Gastrocnemius medialis (tissue), 4 donors: ENCODE measurements at places on chromosomes 11 and 22.

DNA sequence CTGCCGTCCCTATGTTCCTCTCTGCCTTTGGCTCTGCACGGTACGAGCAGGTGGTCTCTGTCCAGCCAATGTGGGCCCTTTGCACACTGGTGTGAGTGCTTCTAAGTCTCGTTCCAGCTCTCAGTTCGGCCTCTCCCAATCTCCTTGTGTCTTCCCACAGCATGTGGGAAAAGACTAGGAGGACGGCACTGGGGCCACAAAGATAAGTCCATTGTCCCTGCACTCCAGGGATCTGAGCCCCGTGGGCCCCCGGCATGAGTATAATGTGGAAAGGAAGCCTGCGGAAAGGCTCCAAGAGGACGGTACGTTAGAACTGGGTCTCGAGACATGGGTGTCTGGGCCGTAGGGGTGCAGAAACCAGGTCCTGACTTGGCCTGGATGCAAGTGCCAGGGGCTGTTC, 16.4 kb downstream of the MYEOV start:
- DNase-seq, result no peak

GRCh38 chr11:10454878-10455631, at the start of gene AMPD3:
TSS of gene AMPD3 (plus strand) at chr11:10455264. CDS start at chr11:10461520, 6,256 bp downstream.
- peak; percentile 96 for DNase-seq

GRCh38 chr11:6328321-6328720, 8.0 kb upstream of the CAVIN3 start:
- DNase-seq, result no peak

DNA sequence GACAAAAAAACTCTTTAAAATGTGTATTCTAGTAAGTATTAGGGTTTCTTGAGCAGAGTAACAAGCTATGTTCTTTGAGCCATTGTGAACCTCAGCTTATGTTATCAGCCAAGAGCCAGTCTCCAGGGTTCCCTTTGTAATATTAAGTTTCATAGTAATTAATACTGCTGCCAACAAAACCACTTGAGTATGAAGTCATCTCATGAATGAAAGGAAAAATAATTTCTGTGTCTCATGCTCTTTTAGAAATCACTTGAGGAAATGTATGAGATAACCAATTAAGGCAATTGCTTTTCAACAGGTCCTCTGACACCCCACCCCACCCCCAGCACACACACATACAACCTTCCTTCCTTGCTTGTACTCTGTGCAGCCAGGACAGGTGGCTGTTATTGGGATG, 59.9 kb downstream of the BBOX1 start:
- DNase-seq, result no peak

DNA sequence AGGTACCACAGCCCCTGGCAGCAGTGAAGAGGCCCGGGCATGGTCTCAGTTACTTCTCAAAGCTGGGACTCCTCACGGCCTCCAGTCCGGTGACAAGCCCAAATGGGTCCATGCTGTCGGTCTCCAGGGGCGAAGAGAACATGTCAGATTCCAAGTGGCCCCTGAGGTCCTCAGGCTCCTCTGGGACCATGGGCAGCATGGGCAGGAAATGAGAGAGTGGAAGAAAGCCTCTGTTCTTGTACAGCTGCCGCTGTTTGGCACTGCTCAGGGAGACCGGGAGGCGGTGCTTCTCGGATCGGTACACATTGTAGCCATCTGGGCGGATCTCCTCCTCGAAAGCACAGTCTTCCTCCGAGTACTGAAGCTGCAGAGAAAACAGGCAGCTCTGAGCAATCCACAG, 4.6 kb downstream of the FGF19 start:
- DNase-seq, result no peak

DNA sequence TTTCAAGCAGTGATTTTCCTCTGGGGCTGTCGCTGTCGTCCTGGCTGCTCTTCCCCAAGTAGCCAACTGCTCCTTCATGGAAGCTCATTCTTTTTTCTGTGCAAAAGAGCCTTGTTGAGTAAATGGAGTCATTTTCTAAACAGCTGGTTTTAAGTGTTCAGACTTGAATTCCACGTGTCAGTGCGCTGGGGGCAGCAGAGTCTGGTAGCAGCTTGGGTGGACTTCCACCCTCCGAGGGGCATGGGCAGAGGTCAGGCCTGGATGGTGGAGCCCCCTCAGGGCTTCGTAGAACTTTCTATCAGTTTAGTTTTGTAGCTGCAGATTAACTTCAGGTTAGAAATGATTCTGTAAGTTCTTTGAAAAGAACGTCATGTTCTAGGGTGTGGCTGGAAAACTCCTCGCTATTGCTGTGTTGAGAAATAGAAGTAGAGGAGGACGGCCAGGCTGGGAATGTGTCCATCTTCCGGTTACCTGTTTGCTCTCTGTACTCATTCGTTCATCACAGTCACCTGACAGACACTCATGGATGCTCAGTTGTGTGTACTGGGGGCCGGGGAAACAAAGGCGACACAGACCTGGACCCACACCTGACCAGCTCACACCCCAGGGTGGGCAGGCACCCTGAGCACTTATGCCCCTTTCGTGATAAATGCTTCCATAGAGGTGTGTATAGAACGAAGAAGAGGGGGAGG, 270.7 kb downstream of the TBC1D22A start:
- no peak for DNase-seq

DNA sequence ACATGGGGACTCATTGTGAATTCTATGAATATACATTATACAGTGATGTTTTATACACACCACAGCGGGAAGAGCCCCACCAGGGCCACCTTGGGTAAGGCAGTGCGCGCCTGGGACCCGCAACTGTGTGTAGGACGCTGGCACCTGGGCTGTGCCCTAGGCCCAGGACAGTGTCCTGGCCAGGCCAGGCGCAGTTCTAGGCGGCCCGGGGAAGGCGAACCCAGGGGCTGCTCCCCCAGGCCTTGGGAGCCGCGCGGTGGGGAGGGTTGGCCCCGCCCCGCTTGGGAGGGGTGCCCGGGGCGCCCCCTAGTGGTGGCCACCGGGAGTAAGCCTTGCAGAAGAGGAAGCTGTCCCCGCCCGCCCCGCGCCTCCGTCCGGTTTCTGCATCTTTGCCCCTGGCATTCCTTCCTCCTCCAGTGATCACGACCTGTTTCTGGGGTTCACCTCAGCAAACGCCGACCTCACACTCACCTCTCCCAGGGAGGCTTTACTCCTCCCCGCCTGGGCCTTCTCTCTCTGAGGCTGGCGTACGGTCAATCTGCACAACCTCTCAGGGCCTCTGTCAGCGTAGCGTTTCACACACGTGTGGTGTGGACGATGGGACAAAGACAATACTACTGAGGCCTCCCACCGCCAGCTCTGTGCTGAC, 9.5 kb upstream of the EHD1 start:
- peak; percentile 59 for DNase-seq

GRCh38 chr11:125284245-125284850, 119.8 kb downstream of the PKNOX2 start:
- no peak for DNase-seq

DNA sequence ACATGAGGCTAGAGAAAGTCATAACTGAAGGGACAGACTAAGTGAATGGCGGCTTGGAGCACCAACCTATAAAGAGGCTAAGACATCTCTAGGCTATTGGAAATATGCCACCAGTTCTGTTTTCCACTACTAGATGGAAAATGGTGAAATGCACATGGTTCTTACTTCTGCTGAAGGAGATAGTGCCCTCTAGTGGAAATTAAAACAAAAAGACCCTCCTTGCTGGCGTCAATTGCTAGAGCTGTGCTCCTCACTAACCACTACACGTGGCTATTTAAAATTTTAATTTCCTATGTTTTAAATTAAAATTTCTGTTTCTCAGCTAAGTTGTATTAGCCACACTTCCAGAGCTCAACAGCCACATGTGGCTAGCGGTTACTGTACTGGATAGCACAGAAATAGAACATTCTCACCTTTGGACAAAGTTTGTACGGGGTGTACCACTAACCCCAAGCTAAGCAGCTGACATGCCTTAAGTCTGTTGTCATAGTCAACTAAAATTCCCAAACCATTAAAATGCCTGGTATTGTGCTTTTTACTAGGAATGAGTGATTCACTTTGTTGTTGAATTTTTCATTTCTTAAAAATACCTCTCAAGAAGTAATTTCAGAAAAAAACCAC, 34.1 kb upstream of the CALCA start:
- no peak for DNase-seq

DNA sequence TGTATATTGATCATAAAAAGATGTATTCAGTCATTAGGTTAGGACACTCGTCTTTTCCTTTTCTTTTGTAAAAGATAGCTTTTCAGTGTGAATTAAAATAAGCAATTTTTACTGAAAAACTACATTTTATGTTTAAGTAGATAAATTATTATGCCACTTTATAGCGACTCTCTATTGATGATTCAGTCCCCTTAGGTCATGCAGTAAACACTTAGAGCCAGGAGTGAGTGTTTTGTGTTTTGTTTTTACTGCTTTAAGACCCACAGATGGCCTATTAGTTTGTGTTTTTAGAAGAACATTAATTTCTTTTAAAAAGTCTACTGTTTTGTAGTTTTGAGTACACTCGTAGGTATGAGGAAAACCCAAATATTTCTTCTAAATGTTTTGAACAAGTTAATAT, 86.6 kb downstream of the YAP1 start:
- no peak for DNase-seq

GRCh38 chr22:25774575-25775026, 32.6 kb downstream of the MYO18B start:
- no peak for DNase-seq

- no peak for DNase-seq
Observed at GRCh38 chr22:20273758-20274181, 5.7 kb upstream of the RTN4R start.

DNA sequence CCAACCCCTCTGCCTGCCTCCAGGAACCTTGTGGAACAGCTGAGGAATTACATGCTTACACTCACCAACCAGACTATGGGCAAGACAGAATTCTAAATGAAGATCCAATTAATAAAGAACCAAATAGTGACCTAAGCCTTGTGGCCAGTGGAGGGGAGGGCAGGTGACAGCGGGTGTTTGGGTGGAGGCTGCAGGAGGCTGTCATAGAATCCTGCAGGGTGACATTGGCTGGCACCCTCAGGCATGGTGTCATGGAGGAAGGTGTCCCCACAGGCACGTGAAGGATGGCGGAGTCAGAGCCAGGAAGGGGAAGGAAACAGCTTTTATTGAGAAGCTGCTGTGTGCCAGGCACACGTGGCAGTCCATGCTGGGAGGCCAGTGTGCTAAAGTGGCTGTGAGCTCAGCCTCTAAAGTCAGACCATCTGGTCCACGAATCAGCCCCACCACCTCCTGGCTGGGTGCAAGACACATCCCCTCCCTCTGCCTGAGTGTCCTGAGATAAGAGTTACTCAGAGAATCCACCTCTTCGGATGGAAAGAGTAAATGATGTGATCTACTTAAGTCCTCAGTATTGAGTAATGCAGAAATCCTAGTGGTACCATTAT, 8.7 kb downstream of the MYO18B start:
- peak; percentile 83 for DNase-seq

GRCh38 chr11:73034777-73035176, 107.3 kb downstream of the FCHSD2 start:
- DNase-seq, result no peak

GRCh38 chr11:115974703-115975102, 470.5 kb upstream of the CADM1 start:
- DNase-seq, result no peak

DNA sequence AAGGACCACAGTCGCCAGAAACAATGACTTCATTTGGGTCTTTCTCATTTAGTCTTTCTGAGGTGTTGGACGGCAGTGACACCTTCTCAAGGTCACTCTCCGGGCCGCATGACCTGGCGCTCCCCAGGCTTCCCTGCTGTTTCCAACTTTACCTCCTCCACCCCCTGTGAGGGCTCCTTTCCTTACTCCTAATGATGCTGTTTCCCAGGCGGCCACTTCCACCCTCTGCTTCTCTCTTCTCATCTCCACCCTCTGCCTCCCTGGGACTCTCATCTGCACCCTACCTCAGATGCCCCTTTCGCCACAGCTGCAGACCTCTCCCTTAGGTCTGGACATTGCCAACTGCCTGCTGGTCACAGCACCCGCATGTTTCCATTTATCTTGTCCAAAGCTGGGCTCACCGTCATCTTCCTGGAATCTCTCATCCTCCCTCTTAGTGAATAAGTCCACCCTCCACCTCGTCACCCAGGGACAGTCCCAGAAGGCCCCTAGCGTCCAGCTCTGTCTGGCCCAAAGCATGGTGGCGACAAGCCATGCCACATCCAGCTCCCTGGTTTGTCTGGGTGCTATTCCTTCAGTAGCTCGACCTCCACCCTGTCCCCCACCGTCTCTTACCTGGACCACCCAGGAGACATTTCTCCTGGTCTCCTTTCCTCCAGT, 113.8 kb downstream of the BUD13 start:
- DNase-seq, result no peak

GRCh38 chr22:33381531-33382406, 323.6 kb upstream of the SYN3 start:
- no peak for DNase-seq

GRCh38 chr11:114141863-114142580, 82.5 kb downstream of the ZBTB16 start:
- peak; percentile 16 for DNase-seq

GRCh38 chr11:75591371-75591770, 29.3 kb downstream of the SERPINH1 start:
- no peak for DNase-seq

- peak; percentile 33 for DNase-seq
Observed at GRCh38 chr22:24845041-24845898, 39.3 kb downstream of the SGSM1 start.

- DNase-seq, result no peak
Observed at GRCh38 chr11:36292311-36292722, 3.1 kb upstream of the COMMD9 start.

DNA sequence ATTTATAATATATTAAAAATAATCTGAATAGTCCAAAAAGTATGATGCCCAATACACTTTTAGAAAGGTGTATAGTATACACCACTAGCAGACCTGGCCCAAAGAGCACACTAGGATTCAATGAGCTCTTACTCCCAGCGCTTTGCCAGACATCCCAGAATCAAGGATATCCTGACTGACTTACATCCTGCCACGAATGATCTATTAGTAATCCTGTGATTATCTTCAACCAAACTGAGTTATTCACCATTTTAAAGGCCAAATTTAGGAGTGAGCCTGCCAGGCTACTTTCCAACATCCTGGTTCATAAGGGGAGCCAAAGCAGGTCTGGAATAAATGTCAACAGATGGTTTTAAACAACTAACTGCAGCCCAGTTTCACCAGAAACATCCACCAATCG, 60.8 kb upstream of the FAM181B start:
- DNase-seq, result no peak

DNA sequence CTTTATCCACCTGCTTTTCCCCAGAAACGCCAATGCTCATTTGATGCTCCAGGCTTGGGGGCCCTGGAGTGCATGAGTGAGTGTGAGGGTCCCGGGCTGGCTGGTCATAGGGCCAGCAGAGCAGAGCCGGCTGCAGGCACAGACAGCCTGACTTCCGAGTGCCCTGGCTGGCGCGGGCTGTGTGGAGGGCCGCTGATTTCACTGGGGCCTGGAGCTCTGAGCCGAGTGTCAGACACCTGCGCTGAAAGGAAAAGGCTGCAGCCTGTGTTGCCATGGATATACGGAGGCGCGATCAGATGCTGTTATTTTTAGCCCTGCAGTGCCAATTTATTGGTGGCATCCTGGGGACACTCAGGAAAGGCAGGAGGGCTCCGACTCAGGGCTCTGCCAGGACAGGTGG, 87.6 kb downstream of the ST3GAL4 start:
- no peak for DNase-seq

DNA sequence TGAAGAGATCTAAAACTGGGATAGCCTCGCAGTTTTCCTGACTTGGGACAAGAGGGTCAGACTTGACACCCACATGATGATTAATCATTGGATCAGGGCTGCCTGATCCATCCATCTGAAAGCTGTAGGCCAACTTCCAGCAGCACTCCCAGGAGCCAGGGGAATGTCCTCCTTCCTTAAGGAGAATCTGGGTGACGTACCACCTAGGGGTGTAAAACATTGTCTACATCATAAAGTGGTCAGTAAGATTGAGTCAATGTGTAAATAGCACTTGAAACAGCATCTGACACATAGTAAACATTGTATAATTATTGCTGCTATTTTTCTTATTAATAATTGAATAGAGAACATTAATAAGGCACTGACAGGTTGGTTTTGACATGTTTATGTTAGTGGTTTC, 392.8 kb downstream of the JRKL start:
- DNase-seq, result no peak
